ENCODE measurements at places on chromosomes 11 and 22. TPM values are rescaled to one million over a fixed set of nuclear protein-coding genes. Genes with fewer than 3 reads are reported as not detected.

- DNase-seq = no peak
- H3K27ac ChIP-seq = peak overlapping the region; percentile 90
- peaks cover 2% of the 10 kb centered on the region for H3K36me3 ChIP-seq
- no peak overlapping the region for H3K4me3 ChIP-seq
- no peaks in the 10 kb centered on the region for H3K27me3 ChIP-seq
Observed at GRCh38 chr11:70886676-70887541, 365.5 kb downstream of the SHANK2 start.

DNA sequence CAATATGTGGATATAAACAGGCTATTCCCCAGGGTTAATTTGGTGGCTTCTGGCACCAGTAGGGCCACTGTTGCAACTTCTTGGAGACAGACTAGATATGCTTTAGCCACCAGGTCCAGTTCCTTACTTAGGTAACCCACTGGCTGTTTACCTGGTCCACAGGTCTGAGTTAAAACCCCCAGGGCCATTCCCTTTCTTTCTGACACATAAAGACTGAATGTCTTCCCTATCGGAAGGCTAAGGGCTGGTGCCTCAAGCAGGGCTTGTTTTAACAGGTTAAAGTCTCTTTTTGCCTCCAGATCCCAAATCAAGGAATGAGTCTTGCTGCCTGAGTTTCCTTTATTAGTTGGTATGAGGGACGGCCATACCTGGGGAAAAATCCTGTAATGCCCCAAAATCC, 1052.7 kb upstream of the CNTN5 start:
- H3K4me1 ChIP-seq = peaks cover 2% of the 10 kb centered on the region
- H3K27me3 ChIP-seq = no peaks in the 10 kb centered on the region
- H3K36me3 ChIP-seq = no peaks in the 10 kb centered on the region
- H3K4me3 ChIP-seq = no peak overlapping the region
- H3K27ac ChIP-seq = no peak overlapping the region
- DNase-seq = no peak

DNA sequence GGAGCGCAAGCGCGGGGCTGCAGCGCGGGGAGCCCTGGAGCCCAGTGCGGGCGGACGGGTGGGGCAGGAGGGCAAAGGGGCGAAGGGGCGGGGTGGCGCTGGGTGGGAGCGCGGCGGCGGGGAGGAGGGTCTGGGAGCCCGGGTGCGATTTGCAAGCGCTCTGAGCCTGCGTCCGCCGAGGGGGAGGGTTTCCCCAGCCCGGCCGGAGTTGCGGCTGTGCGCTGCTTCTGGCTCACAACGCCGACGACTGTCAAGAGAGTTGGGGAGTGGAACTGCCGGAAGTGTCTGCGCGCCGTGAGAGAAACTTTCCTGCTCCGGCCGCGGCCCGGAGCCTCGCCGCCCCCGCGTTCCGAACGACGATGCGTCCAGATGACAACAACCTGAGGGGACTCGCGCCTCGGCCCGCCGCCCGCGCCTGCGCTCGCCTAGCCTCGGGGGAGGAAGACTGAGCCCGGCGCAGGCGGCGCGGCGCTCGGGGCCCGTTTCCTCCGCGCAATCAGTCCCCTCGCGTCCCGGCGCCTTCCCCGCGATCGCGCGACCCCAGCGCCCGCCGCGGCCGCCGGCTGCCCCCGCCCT, at the start of gene ARHGAP42:
ARHGAP42 (plus strand) TSS at position 235 of the 576 bp plus-strand sequence. CDS start 391 bp downstream, outside the sequence.
- H3K4me1 ChIP-seq = peaks cover 57% of the 10 kb centered on the region
- H3K27me3 ChIP-seq = no peaks in the 10 kb centered on the region
- DNase-seq = peak; percentile 63
- H3K27ac ChIP-seq = peak within 1 kb of the TSS; percentile 99

DNA sequence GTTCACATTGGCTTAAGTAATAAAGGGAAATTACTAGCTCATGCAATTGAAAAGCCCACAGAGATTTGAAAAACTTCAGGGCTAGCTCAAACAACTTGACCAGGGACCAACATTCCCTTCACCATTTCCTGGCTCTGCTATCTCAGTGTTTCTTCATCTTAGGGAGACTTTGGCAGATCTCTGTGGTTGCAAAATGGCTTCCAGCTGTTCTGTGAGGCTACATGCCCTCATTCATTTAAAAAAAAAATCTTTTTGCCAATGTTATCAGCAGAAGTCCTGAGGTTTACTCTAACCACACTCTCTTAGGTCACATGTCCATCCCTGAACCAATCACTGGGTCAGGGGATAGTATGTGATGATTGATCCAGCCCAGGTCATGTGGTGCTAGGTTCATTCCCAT, 13.9 kb upstream of the RASSF10 start:
- peaks cover 10% of the 10 kb centered on the region for H3K36me3 ChIP-seq
- DNase-seq = no peak
- no peaks in the 10 kb centered on the region for H3K27me3 ChIP-seq
- H3K4me1 ChIP-seq = peaks cover 14% of the 10 kb centered on the region

GRCh38 chr11:108351468-108351867, 115.9 kb downstream of the C11orf65 start:
- H3K27me3 ChIP-seq = no peaks in the 10 kb centered on the region
- no peak overlapping the region for H3K4me3 ChIP-seq
- H3K36me3 ChIP-seq = peaks cover 28% of the 10 kb centered on the region
- no peak overlapping the region for H3K27ac ChIP-seq

DNA sequence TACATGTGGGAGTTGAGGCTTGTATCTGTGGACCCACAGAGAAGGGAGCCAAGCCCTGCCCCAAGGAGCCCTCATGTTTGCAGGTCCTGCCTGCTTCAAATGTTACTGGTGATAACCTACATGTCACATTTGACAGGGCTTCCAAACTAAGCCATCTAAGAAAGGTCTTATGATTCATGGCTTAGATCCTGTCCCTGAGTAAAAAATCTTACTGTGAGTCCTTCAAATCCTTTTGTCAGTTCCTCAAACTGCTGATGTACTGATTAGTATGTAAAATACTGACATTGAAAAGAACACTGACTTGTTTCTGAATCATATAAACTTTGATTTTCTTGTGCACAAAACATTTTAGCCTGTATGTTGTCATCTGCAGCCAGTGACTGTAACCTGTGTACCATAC, 1.0 kb upstream of the PANX1 start:
- peaks cover 16% of the 10 kb centered on the region for H3K4me1 ChIP-seq
- H3K27me3 ChIP-seq = no peaks in the 10 kb centered on the region
- no peak for DNase-seq
- peak overlapping the region; percentile 100 for H3K27ac ChIP-seq

DNA sequence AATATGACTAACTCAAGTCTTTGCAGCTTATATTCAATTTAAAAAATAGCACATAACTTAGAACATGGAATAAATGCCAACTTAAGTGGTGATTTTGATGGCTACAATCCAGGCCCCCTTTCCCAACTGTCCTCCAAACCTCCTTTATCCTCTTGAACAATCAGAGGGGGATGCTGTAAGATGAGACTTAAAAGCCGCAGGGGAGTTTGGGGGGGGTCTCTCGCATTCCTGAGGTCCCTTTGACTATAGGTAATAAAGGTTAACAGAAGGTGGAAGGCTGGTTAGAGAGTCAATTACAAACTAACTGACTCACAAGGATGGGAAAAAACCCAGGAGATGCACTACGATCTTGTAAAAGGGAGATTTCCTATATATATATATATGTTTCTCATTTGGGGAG, 101.8 kb downstream of the KIRREL3 start:
- peaks cover 17% of the 10 kb centered on the region for H3K4me1 ChIP-seq
- no peak for DNase-seq
- no peak overlapping the region for H3K27ac ChIP-seq
- H3K27me3 ChIP-seq = no peaks in the 10 kb centered on the region

GRCh38 chr11:99316776-99317520, 296.2 kb downstream of the CNTN5 start:
- H3K27me3 ChIP-seq = no peaks in the 10 kb centered on the region
- DNase-seq = no peak
- H3K4me1 ChIP-seq = no peaks in the 10 kb centered on the region
- no peak overlapping the region for H3K4me3 ChIP-seq
- H3K36me3 ChIP-seq = no peaks in the 10 kb centered on the region

DNA sequence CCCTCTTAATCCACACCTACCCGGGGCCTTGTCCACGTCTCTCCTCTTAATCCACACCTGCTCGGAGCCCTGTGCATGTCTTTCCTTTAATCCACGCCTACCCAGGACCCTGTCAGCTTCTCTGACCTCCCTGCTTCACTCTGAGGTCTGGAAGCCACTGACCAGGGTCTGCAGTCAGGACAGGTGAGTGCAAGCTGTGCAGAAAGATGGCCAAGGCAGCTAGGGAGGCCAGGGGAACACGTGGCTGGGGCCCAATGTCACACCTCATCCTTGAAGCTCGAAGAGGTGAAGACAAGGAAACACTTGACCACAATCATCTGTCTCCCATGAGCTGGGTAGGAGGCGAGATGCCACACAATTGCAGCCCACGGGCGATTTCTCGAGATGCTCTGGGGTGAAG, 1516.9 kb downstream of the BRD1 start:
- DNase-seq = no peak
- no peak overlapping the region for H3K4me3 ChIP-seq
- H3K4me1 ChIP-seq = no peaks in the 10 kb centered on the region
- H3K27me3 ChIP-seq = peaks cover 5% of the 10 kb centered on the region

DNA sequence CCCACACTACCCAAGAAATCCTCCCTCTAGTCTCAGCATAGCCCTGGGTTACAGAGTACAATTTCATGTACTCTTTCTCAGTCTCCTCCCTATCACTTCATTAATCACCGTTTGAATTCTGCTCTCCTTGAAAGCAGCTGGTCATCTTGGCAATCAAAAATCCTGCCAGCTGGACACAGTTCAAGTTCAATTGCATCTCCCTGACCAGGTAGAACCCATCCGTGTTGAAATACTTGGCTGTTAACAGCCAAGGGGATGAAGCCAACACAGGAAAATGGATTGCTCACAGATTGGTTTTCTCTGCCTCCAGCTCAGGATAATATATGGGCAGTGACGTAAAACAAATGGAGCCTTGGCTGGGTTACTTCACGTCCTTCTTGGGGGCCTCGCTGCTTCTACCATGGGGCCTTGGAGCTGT, 55.1 kb upstream of the GRK3 start:
- no peak overlapping the region for H3K4me3 ChIP-seq
- H3K27me3 ChIP-seq = no peaks in the 10 kb centered on the region
- H3K27ac ChIP-seq = no peak overlapping the region

DNA sequence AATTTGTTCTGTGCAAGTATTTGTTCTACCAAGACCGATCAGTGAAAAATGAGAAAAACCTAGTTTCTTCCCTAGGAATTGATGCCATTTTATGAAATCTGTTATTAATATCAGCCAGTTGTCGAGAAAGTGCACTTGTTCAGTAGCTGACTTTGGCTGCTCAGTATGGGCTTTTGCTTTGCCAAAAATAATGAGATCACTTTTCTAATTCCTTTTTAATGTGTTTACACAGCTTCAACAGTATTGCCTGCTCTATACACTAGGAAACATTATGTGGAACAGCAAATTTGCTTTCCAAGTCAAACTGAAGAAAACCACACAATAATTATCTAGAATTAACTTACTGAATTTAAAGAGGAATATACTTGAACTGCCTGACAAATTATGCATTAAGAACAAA, 34.4 kb downstream of the SCUBE2 start:
- no peak overlapping the region for H3K4me3 ChIP-seq
- no peaks in the 10 kb centered on the region for H3K36me3 ChIP-seq
- H3K4me1 ChIP-seq = no peaks in the 10 kb centered on the region
- no peaks in the 10 kb centered on the region for H3K27me3 ChIP-seq
- no peak for DNase-seq
- no peak overlapping the region for H3K27ac ChIP-seq

DNA sequence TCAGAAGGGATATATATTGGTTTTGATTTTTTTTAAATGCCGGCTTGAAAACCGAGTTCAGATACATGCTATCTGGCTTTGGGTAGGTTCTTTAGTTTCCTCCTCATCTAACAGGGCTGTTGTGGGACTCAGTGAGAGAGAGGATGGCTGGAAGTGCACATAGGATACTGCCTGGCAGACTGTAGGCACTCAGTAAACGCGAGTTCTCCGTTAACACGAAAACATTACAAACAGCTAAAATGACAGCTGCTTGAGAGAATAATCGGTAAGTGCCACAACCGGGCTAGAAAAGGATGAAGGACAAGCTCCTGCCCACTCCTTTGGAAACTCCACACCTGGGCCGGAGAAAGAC, 369 bp downstream of the XRRA1 start:
- peaks cover 2% of the 10 kb centered on the region for H3K36me3 ChIP-seq
- H3K4me3 ChIP-seq = peak overlapping the region; percentile 98
- no peaks in the 10 kb centered on the region for H3K27me3 ChIP-seq
- H3K4me1 ChIP-seq = peaks cover 33% of the 10 kb centered on the region
- no peak for DNase-seq

GRCh38 chr11:94669023-94669422, 99.1 kb upstream of the AMOTL1 start:
- no peaks in the 10 kb centered on the region for H3K27me3 ChIP-seq
- peaks cover 17% of the 10 kb centered on the region for H3K4me1 ChIP-seq

DNA sequence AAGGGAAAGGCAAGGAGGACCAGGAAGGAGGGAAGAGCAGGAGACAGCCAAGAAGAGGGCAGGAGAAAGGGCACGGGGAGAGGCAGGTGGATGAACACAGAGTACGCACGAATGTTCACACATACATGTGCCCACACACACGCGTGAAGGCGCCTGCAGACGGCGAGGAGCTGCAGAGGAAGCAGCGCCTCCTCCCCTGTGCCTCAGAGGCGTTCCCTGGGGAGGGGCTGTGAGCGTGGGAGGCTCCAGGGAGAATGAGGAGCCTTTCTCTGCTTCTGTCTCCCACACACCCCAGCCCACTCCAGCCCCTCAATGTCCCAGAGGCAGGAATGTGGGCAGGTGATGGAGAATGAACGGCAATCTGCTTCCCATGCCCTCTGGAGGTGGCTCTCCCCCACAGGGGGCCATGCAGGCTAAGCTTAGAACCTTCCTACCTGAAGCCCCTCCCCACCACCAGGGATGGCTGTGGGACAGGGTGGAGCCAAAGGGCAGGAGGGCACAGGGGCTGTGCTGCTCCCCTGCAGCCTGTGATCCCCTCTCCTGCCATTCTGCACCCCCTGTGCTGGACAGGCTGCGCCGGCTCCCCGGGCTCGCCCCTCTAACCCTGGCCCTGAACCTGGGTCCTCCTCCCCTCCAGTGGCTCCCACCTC, 25.3 kb downstream of the PPM1F start:
- H3K36me3 ChIP-seq = no peaks in the 10 kb centered on the region
- no peak overlapping the region for H3K4me3 ChIP-seq
- no peak overlapping the region for H3K27ac ChIP-seq
- DNase-seq = no peak
- H3K4me1 ChIP-seq = peaks cover 20% of the 10 kb centered on the region

GRCh38 chr11:65213322-65214211, 31.8 kb downstream of the CAPN1 start:
- peaks cover 7% of the 10 kb centered on the region for H3K4me1 ChIP-seq
- H3K36me3 ChIP-seq = no peaks in the 10 kb centered on the region

DNA sequence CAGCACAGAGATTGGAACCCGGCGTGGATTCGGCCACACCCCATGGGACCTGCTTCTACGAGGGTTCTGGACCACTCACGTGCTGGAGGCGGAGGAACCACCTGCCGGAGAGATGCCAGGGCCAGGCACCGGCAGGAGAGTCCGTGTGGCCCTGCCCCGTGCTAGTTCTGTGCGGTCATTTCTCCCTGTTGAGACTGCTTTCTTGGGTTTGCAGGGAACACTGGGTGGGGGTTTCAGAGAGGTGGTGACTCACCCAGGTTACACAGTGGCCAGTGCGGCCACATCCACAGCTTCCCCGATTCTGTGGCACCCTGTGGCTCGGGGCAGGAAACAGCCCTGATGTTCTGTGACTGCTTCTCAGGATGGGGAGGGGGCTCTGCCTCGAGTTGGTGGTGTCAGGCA, 3.6 kb upstream of the PHLDA2 start:
- H3K27me3 ChIP-seq = peaks cover 48% of the 10 kb centered on the region
- H3K4me3 ChIP-seq = peak overlapping the region; percentile 34
- no peak overlapping the region for H3K27ac ChIP-seq
- H3K4me1 ChIP-seq = peaks cover 15% of the 10 kb centered on the region

WBP2NL gene
- total RNA-seq = not detected

GP1BB gene
- total RNA-seq = 4.8 TPM

VPS37C gene
- 25.8 TPM for total RNA-seq

CDC42EP1 gene
- 22.6 TPM for total RNA-seq

RFPL3 gene
- not detected for total RNA-seq

MS4A8 gene
- total RNA-seq = not detected

All from neural crest cell (in vitro differentiated cells).